Ovary (tissue), 10 donors: ENCODE measurements at places on chromosomes 3 and 15. TPM values are rescaled to one million over a fixed set of nuclear protein-coding genes. Genes with fewer than 3 reads are reported as not detected.

Gene CHRFAM7A
- total RNA-seq: 3.5 TPM

Gene RHOV
- total RNA-seq: 0.22 TPM

Gene ZNF860
- total RNA-seq: 1.5 TPM

- DNase-seq: no peak
These were observed 925 bp upstream of the PSTPIP1 start for GRCh38 chr15:76994001-76994400.

DNA sequence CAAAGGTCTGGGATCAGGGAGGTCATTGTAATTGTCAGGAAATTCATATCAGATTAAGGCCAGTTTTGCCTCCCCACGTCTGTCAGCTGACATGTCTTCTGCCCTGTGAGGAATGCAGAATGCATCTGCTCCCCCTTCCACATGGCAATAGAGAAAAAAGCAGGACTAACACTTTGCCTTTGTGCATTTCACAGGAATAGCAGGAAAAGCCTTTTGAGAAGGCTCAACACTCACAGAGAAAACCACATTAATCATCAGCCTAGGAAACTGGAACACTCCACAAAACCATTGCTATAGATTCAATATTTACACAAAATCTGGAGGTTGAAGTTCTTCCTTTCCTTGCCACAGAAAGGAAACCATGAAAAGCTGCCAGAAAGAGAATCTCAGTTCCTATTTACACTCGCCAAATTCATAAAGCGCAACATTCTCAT lies 165.2 kb upstream of the HES1 start:
- no peak for DNase-seq

DNA sequence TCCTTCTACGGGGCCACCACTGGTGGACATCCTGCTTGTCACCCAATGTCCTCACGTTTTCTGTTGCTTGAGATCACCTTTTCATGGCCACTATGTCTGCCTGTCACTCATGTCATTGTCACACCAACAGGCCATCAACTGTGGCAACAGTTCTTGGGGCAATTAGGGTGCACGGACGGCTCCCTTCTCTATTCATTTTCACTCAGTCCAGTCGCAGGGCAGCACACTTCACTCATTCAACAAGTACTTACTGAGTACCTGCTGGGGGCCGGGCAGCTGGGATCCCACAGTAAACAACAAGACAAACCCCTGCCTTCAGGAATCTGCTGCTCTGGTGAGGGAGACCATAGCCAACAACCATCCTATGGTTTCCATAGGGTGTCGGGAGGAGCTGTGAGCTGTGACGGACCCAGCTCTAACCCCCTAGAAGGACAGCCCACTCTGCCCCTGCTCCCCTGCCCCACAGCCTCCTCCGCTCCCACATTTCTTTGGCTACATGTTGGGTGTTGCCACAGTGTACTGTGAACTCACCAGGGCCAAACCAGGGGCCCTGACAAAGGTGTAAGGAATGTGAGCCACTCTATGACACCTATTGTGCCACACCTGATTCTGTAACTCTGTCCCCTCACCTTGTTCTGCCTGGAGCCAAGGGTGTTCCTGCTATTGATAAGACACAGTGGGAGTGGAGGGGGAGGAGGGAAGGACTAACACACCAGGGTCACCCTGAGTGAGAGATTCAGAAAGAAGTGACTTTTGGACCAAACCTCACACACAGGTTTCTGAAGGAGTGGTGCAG lies 1.9 kb downstream of the VILL start:
- no peak for DNase-seq

GRCh38 chr15:89226359-89227221 lies 5.2 kb upstream of the RLBP1 start:
- no peak for DNase-seq

DNA sequence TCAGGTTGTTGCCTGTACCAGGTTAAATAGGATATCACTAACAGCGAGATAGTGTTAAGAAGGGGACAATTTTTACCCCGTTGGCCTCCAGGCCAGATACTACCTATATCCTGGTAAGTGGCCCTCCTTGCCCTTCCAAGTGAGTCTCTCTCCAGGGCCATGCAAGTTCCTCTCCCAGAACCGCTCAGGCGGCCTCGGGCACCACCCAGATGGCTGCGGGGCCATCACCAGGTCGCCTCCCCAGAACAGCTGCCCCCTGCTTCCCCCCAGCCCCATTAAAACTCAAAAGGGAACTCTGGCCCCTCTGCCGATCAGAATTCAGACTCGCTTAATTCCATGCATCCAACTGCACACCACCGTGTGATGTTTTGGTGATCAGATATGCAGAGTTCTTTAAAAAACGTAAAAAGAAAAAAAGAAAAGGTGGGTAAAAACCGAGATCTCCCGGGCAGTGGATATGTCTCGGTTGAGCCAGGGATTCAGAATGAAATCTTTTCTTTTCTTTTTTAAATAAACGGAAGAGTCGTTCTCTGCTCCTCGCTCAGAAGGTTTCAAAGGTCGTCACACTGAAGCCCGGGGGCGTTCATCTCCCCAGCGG lies 1.9 kb upstream of the TRIM71 start:
- DNase-seq: no peak

DNA sequence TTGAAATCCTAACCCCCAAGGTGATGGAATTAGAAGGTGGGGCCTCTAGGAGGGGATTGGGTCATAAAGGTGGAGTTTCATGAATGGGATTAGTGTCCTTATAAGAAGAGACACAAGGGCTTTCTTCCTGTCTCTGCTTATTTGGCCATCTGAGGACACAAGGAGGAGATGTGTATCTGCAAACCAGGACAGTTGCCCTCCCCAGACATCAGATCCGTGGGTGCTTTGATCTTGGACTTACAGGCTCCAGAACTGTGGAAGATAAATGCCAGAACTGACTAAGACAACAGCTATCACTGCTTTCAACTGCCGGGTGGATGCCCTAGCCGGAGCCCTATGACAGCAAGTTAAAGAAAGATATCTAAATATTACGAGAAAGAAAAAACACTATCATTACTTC lies 94.4 kb downstream of the CHRNA7 start:
- DNase-seq: no peak

GRCh38 chr15:62403164-62403809 lies 238.2 kb upstream of the C2CD4B start:
- DNase-seq: no peak

DNA sequence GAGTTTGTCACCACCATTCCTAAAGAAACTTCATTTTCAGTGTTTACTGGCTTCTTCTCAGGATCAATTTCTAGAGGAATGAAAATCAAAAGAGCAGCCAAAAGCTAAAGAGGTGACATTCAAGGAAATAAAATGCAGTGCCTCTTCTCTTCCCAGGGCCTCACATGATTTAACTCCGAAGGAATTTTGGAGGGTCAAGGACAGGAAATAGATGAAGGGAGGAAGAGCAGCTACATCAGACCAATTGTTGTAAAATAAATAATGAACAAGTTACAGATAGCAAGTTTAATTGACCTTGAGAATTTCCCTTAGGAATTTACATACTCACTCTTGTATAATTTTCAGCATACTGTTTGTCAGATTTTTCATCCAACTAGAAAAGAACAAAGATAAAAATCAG lies 78.1 kb downstream of the LRRFIP2 start:
- DNase-seq: no peak

DNA sequence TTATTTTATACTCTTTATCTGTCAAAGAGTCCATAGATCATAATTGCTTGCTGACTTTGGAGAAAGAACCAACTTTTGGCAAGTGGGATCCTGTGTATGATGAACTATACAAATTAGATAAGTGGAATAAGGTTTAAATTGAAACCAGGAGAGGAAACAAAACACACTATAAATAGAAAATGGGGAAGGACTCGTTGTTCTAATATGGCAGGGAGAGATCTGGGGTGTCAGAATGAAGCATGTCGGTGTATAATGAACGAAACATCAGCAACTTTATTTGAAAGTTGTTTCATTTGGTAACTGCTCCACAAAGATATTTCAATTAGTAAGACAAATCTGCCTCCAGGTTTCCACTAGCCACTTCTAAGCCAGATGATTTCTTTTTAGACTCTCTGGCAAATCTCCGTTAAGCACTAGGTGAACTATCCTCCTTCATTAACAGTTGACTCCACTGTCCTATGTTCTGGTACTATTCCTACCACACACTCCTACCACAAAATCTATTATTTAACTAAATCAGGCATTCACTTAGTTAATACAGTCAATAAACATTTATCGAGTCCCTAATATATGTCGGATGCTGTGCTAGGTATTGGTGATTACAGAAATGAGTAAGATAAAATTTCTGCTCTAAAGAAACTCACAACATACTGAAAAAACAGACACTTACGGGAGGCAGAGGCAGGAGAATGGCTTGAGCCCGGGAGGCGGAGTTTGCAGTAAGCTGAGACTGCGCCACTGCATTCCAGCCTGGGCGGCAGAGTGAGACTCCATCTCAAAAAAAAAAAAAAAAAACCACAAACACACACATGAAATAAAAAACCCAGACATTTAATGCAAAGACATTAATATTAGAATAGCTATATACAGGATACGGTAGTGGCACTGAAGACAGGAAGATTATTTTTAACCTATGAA lies 20.1 kb downstream of the SLC15A2 start:
- no peak for DNase-seq

DNA sequence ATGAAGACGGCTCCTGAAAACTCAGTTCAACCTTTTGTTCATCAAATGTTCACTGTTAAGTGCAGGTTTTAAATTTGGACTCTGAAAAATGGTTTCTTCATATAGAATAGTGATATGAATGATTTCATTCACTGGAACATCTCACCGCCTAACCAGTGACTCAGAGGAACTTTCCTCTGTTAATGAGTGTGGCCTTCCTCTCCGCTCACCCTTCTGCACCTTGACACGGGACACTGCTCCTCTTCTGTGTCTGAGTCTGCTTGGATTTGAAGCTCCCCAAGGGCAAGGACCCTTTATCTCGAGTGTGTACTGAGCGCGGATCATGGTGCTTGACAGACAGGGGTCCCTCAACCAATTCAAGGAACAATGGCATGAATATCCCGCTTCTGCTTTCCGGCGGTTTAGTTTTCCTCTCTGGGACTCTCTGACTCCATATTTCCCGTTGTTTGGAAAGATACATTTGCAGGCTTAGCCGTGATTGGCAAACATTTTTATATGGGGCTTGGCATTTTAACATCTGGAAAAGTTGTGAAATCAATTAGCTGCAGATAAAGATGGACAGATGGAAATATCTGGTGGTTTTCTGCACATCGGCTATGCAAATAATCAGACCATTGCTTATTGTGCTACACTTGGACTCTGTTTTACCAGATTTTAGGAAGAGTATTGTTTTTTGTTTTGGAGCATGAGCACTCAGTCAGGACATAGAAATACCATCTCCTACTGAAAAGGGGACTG lies 20.9 kb downstream of the KBTBD8 start:
- DNase-seq: no peak

DNA sequence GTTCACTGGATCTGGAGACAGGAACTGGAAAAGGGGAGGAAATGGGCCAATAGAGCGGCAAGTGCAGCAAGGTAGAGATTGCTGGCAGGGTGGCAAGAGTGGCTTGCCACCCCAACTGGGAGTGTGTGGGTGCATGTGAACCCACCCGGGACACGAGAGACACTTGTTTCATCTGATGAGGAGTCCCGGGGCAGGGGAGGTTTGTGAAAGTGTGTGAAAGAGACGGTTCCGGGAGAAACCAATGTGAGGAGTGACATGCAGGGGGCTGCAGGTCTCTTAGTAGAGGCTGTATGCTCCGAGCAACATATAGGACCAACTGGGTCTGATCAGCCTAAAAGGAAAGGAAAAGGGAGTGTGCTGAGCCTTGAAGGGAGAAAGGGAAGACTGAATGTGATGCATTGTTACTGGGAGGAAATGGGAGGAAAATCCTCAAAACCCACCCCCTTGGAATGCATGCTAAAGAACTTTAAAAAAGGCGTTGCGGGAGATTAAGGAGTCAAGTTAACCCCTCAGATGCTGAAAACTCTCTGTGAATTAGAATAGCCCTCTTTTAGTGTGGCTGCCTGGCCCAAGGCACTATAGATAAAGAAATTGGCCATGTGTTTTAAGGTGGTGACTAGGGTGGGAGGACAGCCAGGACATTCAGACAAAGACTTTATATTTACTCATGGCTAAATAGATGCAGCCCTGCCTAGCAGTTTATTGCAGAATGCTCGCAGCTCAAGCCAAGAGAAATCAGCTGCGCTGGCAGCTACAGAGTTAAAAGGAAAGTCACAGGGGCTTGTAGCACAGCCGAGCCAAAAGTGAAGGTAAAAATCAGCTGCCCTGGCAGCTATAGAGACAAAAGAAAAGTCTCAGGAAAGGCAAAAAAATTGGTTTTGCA lies 9.1 kb upstream of the SLC9C1 start:
- DNase-seq: no peak

DNA sequence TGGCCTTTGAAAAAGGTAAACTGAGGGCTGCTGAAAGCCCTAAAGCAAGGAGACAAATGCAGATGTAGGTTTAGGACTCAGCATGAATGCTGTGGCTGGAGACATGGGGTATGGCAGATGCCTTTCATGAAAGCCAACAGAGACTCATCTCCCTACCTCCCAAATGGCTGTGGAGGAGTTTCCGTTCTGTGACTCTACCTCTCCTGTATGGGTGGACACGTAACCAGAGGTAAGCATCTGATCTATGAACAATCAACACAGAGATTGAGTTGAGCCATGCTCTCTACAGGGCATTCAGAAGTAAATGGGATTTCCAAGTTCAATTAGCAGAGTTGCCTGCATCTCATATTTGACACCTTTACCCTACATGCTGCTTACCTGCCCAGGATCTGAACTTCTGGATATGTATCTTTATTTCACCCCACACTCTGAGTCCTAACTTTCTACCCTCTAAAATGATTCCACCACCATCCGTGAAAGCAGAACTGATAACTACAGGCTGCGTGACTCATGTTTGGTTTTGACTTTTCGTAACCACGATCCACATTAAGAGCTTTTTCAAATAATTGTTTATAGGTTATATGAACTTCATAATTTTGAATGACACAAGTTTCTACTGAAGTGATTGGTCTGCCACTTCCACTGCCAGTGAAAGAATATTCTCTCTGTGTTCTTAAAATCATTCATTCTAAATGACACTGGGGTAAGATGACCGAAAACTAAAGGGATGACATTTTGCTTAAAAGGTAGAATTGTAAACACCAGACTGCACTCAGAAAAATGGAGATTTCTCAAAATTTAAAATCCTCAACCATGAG lies 1058.7 kb downstream of the FHIT start:
- no peak for DNase-seq

GRCh38 chr3:39208463-39209055 lies 16.2 kb upstream of the XIRP1 start:
- no peak for DNase-seq

- DNase-seq: no peak
These were observed 87.0 kb downstream of the DPPA2 start for GRCh38 chr3:109229174-109229847.

DNA sequence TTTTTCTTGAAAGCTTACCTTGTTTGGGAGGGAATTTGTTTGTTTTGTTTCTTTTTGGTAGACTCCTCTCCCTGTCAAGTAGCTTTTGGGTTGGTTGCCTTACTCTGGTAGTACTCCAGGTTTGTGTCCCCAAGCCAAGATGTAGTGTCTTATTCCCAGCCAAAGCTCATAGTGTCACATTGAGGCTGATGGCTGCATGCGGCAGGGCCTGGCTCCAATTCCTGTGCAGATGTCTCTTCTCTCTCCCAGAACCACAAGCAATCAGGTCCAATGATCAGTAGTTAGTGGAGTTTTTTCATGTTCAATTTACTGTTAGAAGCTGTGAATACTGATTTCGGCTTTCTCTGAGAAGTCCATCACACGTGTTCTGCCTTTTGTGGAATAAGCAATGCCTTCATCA lies 221.1 kb upstream of the THBS1 start:
- DNase-seq: no peak
